ENCODE measurements at places on chromosomes 7 and 10. TPM values are rescaled to one million over a fixed set of nuclear protein-coding genes. Genes with fewer than 3 reads are reported as not detected.

- peak; percentile 93 for DNase-seq
Measured at GRCh38 chr7:75772081-75773077, at the start of gene CCL26. TSS of gene CCL26 (minus strand) at chr7:75772211. CDS start at chr7:75772176, 35 bp downstream.

DNA sequence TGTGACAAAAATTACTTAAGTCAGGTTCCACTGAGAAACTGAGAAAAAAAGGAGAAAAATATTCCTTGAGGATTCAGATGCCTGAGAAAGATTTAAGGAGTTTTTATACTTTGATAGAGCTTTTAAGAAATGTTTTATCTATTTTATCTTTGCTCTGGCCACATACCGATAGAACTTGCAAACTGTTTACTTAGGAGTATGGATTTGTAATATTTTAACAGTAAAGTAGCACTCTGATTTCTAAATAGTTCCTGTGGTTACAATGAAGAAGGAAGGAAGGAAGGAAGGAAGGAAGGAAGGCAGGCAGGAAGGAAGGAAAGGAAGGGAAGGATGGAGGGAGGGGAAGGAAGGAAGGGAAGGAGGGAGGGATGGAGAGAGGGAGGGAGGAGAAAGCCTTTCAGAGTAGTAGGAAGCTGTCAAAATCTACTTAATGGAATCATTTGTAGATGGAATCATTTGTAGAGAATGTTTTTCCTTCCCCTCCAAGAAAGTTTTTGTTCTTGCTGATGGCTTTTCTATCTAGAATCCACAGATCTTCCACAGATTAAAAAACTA, 489.0 kb upstream of the ANKRD30A start:
- no peak for DNase-seq

GRCh38 chr7:80186721-80187120, 52.1 kb downstream of the GNAI1 start:
- DNase-seq: peak; percentile 31

Gene MBLAC1
- total RNA-seq: 1.9 TPM

Gene SMKR1
- 0.71 TPM for total RNA-seq

Gene HOGA1
- total RNA-seq: 0.51 TPM
